ENCODE measurements at places on chromosomes 16 and 17.
A peak's percentile ranks its signal among the peaks of the same experiment; 100 is the strongest.

DNA sequence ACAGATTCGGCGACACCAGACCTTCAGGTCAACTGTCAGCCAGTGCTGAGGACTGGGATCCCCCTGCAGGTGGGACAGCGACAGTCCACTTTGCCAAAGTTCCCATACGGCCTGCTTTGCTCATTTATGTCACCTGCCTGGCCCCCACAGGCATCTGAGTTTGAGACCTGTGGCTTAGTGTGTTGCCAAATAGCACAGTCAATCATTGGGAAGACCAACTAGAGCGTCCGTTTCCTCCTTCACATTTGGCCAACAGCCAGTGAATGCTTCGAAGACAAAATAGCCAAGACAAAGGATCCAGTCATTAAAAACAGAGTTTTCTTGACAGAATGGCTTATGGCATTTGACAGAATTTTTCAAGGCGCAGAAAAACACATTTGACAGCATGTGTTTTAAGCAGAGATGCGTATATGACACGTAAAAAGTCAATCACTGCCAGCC is 113.8 kb downstream of the ABCC12 start:
- DNase-seq = no peak

- DNase-seq = no peak
These were observed 9.7 kb upstream of the ITGA3 start for GRCh38 chr17:50046179-50046578.

DNA sequence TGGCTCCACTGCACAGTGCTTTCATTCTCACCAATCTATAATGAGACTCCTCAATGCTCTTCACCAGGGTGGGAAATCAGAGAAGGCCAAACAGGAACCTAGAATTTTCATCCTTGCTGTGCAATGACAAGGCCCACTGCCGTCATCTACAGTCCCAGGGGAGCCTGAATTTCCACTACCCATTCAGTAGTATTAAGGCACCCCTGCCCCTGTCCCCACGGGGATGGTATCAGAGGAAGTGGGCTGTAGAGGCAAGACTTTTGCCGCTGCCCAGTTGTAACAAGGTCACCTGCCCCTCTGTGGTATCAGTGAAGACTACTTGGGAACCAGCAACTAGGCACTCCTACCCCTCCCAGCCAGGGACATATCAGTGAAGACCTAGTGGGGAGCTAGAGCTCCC is 104.5 kb downstream of the C16orf78 start:
- DNase-seq = no peak

DNA sequence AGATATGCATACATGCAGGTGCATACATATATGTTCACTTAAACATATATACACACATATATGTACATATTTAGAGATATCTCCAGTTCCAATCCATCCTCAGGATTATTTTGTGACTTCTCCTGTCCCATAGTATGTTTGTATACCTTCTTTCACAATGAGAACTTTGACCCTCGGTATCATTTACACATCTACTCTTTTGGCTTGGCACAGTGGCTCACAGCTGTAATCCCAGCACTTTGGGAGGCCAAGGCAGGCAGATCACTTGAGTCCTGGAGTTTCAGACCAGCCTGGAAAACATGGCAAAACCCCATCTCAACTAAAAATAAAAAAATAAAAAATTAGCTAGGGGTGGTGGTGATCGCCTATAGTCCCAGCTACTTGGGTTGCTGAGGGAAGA is 148.1 kb upstream of the CCL2 start:
- DNase-seq = no peak

DNA sequence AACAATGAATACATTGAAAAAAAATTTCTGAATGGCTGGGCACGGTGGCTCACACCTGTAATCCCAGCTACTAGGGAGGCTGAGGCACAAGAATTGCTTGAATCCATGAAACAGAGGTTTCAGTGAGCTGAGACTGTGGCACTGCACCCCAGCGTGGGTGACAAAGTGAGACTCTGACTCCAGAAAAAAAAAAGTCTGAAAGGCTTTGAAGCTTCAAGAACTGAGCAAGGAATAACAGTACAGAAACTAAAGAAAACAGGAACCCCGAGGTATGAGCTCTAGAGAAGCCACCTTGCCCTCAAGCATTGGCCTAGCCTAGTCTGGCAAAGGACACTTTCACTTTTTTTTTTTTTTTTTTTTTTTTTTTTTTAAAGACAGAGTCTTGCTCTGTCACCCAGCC is 45.0 kb downstream of the TEX2 start:
- no peak for DNase-seq

GRCh38 chr16:1027501-1027815 is 45.1 kb upstream of the SSTR5 start:
- peak; percentile 73 for DNase-seq

DNA sequence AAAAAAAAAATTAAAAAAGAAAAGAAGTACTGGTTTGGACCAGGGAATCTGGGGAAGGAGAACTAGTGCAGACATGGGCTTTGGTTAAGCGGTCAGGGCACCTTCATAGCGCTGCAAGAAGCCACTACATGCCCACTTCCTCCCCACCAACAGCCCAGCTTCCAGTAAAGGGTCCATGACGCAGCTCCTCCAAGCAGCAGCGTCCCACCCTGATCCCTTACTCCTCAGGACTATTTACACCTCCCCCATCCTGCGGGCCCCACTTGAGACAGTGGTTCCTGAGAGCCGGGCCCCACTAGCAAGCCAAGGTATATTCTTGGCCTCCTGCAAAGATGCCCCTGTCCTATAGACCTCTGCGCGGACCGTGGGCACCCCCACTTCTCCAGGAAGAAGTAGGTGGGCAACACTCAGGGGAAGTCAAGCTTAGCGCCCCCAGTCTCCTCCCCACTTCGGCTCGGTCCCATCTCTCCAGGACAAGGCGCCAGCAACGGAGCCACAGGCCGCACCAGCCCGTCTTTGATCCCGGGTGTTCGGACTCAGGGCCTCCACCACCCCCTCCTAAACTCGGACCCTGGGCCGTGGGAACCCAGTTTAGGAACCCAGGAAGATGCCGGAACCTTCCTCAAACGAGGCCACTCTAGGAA is 913 bp upstream of the PRR14 start:
- no peak for DNase-seq

- DNase-seq = no peak
These were observed 28.8 kb downstream of the NLRC3 start for GRCh38 chr16:3548445-3548844.

- DNase-seq = no peak
These were observed 8.4 kb upstream of the SHCBP1 start for GRCh38 chr16:46629331-46630219.

DNA sequence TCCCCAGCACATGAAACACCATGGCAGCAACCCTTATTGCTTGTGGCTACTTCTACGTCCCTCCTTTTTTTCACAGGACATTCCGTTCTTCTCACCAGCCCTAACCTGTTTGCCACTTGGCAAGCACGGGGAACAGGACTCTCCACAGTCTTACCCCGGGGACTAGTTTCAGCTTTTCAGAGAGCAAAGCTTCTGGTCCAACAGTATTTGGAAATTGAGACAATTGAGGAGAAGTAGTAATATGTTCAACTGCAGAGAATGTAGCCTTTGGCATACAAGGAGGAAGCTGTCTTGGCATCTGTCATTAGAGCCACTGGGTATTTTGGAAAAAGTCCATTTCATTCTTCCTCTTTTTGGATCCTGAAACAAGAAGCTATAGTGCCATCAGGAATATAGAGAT is 65.7 kb downstream of the MAP2K6 start:
- DNase-seq = no peak

DNA sequence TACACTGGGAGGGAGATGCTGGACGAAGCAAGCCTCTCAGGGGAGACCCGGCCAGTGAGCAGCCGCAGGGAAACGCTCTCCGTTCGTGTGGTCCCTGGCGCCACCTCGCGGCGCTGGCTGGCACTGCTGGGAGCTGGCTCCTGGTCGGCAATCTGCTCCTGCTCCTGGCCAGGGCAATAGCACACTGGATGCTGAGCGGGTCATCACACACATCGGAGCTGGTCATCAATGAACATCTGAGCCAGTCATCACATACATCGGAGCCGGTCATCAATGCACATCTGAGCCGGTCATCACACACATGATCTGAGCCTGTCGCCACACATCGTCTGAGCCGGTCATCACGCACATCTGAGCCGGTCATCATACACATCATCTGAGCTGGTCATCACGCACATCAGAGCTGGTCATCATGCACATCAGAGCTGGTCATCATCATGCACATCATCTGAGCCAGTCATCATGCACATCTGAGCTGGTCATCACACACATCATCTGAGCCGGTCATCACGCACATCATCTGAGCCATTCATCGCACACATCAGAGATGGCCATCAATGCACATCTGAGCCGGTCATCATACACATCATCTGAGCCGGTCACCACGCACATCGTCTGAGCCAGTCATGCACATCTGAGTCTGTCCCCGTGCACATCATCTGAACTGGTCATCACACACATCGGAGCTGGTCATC is 217.3 kb downstream of the RBFOX3 start:
- DNase-seq = peak; percentile 50

DNA sequence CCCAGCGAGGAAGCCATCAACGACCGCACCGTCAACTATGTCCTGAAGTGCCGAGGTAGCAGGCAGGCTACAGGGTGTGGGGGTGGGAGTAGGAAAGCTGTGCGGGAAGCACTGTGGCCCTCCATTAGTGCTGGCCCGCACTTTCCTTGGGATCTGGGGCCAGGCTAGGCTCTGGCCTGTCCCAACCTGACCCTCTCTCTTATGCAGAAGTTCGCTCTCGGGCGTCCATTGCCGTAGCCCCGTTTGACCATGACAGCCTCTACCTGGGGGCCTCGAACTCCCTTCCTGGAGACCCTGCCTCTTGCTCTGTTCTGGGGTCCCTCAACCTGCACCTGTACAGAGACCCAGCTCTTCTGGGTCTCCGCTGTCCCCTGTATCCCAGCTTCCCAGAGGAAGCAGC is 8.6 kb downstream of the PLEKHG4 start:
- no peak for DNase-seq

DNA sequence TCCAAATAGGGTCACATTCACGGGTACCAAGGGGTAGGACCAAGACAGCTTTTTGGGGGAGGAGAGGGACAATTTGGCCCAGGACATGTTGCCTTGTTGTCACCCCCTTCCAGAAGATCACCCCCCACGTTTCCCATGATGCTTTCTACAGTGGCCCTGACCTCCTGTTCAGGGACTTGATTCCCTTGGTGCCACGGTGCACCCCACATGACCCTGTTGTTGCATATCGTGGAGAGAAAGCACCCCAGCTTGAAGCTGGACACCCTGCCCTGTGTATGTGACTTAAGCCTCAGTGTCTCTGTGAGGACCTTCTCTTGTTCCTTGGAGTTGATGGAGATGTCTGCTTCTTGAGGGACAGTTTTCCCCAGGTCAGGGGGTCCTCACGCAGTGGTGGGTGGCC is 12.6 kb downstream of the IL34 start:
- no peak for DNase-seq

DNA sequence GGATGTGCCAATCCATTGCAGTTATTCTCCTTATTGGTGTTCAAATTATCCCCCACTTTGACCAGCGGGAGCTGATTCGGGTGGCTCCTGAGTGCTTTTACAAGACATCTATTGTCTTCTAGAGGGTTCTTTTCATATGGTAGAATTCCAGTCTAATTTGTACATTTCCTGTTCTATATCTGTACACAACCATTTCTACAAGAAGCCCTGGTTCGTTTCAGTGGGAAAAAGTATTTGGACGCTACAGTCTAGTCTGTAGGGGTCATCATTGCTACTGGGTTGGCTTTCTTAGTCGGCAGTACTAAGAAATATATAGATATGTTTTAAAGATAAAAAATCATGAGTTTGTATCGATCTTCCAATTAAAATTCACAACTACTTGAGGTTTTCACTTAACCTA is 262.6 kb downstream of the MAP2K6 start:
- DNase-seq = no peak

GRCh38 chr16:5065326-5065725 is 430 bp downstream of the C16orf89 start:
- DNase-seq = no peak
